ENCODE measurements at places on chromosomes 6 and 20. TPM values are rescaled to one million over a fixed set of nuclear protein-coding genes. Genes with fewer than 3 reads are reported as not detected.

- peaks cover 49% of the 10 kb centered on the region for H3K4me1 ChIP-seq
- H3K4me3 ChIP-seq: peak overlapping the region; percentile 67
- no peak for DNase-seq
- no peaks in the 10 kb centered on the region for H3K27me3 ChIP-seq
These were observed 1.5 kb downstream of the LAMA4 start for GRCh38 chr6:112252571-112253497.

DNA sequence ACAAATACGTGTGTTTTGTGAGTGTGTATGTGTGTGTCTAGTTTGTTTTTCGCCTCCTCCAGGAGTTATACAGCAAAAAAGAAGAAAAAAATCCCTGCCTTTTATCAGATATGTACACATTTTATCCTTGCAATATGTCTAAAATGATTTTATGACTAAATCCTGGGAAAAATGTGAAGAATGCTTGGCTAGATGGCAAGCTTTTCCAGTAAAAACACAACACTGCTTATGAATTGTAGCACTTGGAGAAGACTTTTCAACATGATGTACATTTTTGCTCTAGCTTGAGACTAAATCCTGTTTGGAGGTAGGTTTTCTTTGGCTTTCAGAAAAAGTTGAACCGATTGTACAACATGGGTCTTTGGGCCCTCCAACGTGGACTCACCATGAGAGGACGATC, 160.2 kb downstream of the GMPR start:
- no peaks in the 10 kb centered on the region for H3K27me3 ChIP-seq
- H3K4me3 ChIP-seq: no peak overlapping the region
- H3K27ac ChIP-seq: no peak overlapping the region
- no peaks in the 10 kb centered on the region for H3K36me3 ChIP-seq
- peaks cover 20% of the 10 kb centered on the region for H3K4me1 ChIP-seq

DNA sequence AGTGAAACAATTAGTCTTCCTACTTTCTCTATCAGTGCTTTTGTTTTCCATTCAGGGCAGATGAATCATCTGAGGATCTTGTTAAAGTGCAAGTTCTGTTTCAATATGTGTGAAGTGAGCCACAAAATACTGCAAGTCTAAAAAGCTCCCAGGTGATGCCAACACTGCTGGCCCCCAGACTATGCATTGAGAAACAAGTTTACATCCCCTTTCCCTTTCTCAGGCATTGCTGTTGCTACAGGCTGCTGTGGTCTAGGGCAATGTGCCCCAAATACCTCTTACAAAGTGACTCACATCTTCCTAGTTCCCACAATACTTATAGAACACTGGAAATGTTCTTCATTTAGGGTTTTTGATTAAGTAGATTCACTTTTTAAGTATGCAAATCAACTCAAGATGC, 31.8 kb downstream of the ABRACL start:
- H3K36me3 ChIP-seq: no peaks in the 10 kb centered on the region
- DNase-seq: no peak

- H3K4me3 ChIP-seq: no peak overlapping the region
- H3K36me3 ChIP-seq: no peaks in the 10 kb centered on the region
- H3K27me3 ChIP-seq: no peaks in the 10 kb centered on the region
These were observed 631.3 kb upstream of the IMPG1 start for GRCh38 chr6:76703786-76704185.

DNA sequence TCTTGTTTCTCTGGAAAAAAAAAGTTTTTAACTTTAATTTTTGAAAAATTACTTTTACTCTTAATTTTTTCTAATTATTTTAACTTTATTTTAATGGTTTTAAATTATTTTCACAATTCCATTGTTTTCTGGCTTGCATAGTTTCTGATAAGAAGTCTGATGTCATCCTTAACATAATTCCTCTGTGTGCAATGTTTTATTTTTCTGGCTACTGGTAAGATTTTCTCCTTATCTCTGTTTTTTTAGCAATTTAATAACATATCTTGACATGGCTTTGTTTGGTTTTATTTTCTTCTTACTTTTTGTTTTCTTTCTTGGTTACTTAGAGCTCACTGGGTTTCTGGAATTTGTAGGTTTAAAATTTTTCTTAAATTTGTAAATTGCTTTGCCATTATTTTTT, 114.8 kb downstream of the TBXT start:
- no peak overlapping the region for H3K27ac ChIP-seq
- no peaks in the 10 kb centered on the region for H3K36me3 ChIP-seq
- no peaks in the 10 kb centered on the region for H3K27me3 ChIP-seq
- H3K4me1 ChIP-seq: no peaks in the 10 kb centered on the region
- H3K4me3 ChIP-seq: no peak overlapping the region

- no peaks in the 10 kb centered on the region for H3K4me1 ChIP-seq
- H3K27me3 ChIP-seq: no peaks in the 10 kb centered on the region
- no peak overlapping the region for H3K4me3 ChIP-seq
These were observed 419.2 kb upstream of the MMS22L start for GRCh38 chr6:97702248-97702647.

C4B gene
- total RNA-seq: 333 TPM

SLC35D3 gene
- not detected for total RNA-seq
